Right atrium auricular region (tissue), 2 donors: ENCODE measurements at places on chromosomes 5 and 9. TPM values are rescaled to one million over a fixed set of nuclear protein-coding genes. Genes with fewer than 3 reads are reported as not detected.

FCN1 gene
- 0.63 TPM for total RNA-seq

- H3K27me3 ChIP-seq: no peaks in the 10 kb centered on the region
- no peak for DNase-seq
- no peak overlapping the region for H3K27ac ChIP-seq
- no peak overlapping the region for H3K4me3 ChIP-seq
- H3K36me3 ChIP-seq: no peaks in the 10 kb centered on the region
- H3K4me1 ChIP-seq: peaks cover 21% of the 10 kb centered on the region
These were observed 143.7 kb upstream of the PCA3 start for GRCh38 chr9:76620581-76620980.

FOCAD gene
- 42.5 TPM for total RNA-seq

MACIR gene
- 3.8 TPM for total RNA-seq
